ENCODE measurements at places on chromosomes 1 and 21. TPM values are rescaled to one million over a fixed set of nuclear protein-coding genes. Genes with fewer than 3 reads are reported as not detected.

Gene NBPF3
- total RNA-seq = 14.2 TPM

Gene SPRR5
- total RNA-seq = not detected

- peak; percentile 80 for DNase-seq
Observed at GRCh38 chr1:223230161-223230881, 87.3 kb upstream of the TLR5 start.

DNA sequence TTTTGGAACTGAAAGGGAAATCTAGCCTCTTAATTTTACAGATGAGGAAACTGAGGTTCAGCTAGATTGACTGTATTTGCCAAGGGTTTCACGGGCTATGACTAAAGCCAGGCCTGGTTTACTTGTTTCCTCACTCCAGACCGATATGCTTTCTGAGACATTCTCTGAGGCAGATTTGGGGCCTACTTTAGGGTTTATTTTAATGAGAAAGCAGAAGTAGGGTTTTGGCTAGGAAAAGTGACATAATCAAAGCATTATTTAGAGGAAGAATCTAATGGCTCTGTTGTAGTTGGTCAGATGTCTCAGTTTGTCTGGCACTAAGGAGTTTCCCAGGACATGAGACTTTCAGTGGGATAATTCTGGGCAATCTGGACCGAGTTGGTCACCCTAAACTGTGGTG lies 1.5 kb upstream of the RPTN start:
- DNase-seq = no peak

Gene AK5
- total RNA-seq = 27.4 TPM

Gene MAP3K7CL
- 9.6 TPM for total RNA-seq

DNA sequence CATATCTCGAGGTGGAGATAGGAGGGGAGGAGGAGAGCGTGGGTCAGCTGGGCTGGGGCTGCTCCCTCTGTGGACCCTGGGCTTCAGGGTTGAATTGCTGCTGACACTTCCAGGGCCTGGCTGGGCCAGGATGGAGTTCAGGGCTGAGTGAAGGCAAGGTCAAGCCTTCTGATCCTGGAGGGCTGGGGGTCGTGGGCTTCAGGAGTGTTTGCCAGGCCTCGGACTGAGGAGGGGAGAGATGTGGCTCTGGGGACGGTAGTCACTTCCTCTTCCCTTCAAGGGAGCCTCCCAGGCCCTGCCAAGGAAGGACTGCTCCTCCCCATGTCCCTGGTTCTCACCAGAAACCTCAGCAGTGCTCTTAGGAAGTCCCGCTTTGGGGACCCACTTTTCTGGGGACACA lies 12.1 kb upstream of the FAM131C start:
- DNase-seq = no peak

GRCh38 chr1:19038732-19039131 lies 82.3 kb upstream of the IFFO2 start:
- DNase-seq = no peak

Data from renal cortical epithelial cell (primary cell).